Kidney glomerular epithelial cell (primary cell): ENCODE measurements at places on chromosomes 3 and 15.

DNA sequence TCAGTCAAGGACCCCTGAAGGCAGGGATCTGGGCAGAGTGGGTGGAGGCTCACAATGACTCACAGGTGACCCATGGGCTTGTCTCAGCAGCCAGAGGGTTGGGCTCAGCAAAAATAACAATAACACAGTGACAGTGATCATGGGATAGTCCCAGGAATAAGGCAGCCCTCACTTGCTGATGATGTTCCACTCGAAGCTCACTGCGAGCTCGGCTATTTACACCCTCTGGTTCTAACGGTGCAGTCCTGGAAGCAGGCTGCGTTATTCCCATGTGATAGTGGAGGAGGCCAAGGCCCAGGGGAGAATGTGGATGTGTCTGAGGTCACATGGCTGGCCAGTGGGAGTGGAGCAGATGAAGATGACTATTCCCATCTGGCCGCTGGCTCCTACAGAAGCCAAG lies 16.2 kb downstream of the CCDC33 start:
- DNase-seq, result no peak

DNA sequence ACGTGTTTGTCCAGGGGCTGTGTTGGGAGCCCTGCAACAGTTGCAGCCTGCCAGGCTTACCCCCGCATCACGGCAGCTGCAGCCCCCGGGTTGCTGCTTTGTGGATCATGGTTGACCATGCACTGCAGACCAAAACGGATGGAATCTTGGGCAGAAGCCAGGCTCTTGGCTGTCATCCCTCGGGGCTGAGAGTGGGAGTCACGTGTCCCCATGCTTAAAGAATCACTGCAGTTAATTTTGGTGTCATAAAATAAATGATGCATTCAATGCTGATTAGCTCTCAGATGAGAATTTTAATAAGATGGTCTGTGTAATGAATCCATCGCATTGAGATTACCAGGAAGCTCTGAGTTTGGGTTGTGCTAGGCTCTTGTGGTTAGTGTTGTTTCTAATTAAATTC lies 115.6 kb downstream of the CHDH start:
- DNase-seq, result peak; percentile 20

- no peak for DNase-seq
These were observed 20.5 kb downstream of the GALK2 start for GRCh38 chr15:49190586-49190985.

- DNase-seq, result no peak
These were observed 114.3 kb downstream of the CORO2B start for GRCh38 chr15:68693071-68693470.

DNA sequence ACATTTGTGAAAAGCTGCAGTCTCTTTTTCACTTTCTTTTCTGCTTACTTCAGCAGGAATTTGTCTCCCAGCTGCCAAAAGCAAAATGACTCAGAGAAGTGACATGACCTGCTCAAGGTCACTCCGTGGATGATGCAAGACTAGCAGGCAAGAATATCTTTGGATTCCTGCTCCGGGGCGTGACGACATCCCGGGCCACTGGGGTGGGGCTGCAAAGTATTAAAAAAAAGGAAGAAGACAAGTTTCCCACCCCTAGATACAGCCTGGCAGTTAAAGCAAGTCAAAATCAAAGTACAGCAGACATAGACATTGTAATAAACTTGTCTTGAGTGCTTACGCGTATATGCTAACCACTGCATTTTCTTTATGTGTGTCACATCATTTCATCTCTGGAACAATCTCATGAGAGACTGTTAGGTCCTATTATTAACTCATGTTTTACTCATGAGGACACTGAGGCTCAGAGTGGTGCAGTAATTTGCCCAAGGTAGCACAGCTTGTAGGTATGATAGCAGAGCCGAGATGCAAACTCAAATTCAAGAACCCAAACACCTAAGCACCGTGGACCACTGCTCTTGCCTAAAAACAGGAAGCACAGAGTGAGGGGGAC lies 485.2 kb upstream of the PROK2 start:
- peak; percentile 72 for DNase-seq

- DNase-seq, result no peak
These were observed 123.8 kb downstream of the B3GALNT1 start for GRCh38 chr3:160981217-160981938.

DNA sequence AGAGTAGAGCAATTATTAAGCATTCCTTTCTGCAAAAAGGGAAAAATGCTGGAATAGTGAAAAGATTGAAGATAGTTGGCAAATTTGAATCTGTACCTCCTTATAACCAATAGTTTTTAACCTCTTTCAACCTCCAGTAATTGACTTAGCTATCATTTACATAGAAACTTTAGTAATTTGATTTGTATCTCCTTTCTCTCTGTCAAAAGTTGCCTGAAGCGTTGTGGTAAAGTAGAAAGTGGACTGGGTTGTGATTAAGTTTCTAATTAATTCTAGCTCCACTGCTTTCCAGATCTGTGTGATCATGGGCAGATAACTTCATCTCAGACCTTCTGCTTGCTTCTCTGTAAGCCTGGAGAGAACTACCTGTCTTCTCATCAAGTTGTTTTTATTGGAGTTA lies 24.8 kb downstream of the GLCE start:
- DNase-seq, result no peak

DNA sequence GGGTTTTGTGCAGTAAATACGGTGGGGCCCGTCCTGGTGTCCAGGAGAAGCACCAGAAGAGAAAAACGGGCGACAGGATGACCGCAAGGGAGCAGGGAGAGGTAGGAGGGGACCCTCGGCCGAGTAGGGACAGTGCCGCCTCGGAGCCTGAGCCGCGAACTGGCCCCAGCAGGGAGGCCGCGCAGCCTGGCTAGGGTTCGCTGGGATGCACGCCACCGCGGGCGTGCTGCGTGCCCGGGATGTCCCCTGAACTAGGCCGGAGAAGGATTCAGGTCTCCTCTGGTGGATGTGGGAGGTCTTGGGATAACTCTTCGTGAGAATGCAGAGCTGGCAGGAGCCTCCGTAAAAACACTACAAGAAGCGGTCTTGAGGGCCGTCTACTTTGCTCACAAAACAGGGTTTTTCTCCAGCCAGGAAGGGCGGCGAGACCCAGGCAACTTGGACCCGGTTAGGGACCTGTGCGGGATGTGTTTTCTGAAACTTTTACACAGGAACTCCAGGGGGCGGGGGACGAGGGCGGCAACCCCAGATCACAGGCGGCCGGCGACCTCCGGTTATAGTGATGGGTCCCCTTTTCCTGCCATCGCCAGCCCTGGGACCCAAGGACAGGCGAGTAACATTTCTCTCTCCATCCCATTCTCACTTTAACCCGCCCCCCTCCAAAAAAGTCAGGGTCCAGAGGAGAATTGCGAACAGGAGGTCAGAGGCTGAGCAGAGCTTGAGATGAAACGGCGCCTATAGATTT lies 35.5 kb downstream of the NR2F2 start:
- DNase-seq, result no peak

GRCh38 chr15:76035593-76035992 lies 23.4 kb upstream of the NRG4 start:
- no peak for DNase-seq

DNA sequence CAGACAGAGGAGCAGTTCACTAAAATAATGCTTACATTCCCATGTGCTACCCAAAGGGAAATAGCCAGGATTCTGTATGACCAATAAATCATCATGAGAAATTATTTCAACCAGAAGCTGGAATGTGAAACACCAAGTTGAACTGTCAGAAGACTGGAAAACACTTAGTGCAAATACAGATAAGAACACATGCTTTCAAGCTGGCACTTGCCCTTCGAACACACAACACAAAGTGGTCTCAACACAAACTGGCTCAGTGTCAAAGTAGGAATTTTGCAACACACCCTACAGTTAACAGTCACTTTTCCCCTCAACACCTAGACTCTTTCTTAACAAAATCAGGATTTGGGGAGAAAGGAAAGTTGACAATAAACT lies 1.3 kb downstream of the FSD2 start:
- DNase-seq, result no peak

DNA sequence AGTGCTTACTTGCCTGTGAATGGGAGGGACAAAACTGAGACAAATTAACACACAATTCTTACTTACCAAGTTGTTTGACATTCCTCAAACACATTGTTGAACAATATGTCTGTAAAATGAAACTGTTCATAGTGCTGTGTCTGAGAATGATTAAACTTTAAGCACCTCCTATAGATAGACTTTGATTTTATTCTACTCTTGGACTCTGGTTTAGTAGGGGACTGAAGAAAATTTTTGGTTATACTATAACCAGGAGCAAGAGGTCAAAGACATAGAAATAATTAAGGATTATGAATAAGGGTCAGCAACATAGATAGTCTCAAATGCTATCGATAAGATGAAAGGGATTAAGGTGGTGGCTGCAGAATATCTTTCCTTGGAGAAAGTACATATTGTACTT lies 7.9 kb upstream of the MTFMT start:
- DNase-seq, result no peak

DNA sequence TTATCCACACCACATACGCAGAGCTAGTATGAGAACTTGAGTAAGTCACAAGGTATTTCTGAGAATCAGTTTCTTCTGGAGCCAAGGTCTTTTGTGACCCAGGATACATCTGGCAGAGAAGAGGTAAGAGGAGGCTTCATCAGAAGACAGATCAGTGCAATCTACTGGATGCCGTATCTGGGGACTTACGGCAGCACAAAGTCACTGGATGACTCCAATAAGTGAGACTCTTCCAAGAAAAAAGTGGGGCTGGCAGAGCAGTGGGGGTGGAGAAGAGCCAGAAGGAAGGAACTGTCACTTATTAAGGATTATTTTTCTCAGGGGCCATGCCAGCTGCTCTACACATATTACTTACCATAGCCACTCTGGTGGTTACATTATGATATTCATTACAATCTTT lies 31.6 kb upstream of the UBXN7 start:
- DNase-seq, result no peak

DNA sequence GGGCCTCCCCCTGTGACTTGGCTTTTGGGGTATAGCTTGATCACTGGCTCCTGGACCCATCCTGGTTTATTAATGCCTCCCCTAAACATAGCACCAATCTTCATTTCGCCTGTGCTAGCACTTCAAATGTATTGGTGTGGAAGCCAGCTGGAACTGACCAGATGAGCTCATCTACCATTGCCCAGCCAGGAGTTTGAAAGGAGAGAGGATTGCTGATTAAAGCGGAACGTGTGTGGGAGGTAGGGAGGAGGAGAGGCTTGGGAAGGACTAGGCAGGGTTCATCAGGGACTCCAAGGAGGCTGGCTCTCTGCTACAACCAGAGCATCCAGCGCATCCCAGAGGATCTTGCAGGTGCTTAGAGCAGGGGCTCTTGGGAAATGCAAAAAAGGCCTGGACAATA lies 34.4 kb upstream of the TLE3 start:
- peak; percentile 45 for DNase-seq

GRCh38 chr15:41340189-41340695 lies 7.6 kb downstream of the NUSAP1 start:
- peak; percentile 18 for DNase-seq

DNA sequence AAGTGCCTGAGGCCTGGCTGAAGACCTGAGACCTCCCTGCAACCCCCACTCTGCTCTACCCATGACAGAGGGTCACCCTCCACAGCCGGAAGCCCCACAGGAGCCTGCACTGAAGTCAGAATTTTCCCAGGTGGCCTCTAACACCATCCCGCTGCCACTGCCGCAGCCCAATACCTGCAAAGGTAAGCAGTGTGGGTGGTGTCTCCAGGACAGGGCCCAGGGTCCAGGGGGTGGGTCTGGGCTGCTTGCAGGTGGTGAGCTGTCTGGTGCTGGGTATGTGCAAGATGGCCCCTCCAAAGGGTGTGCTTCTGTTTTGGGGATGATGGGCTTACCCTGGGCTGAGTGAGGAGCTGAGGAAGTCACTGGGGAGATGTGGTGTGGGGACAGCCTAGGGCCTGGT lies 69.9 kb downstream of the FBLN2 start:
- no peak for DNase-seq

DNA sequence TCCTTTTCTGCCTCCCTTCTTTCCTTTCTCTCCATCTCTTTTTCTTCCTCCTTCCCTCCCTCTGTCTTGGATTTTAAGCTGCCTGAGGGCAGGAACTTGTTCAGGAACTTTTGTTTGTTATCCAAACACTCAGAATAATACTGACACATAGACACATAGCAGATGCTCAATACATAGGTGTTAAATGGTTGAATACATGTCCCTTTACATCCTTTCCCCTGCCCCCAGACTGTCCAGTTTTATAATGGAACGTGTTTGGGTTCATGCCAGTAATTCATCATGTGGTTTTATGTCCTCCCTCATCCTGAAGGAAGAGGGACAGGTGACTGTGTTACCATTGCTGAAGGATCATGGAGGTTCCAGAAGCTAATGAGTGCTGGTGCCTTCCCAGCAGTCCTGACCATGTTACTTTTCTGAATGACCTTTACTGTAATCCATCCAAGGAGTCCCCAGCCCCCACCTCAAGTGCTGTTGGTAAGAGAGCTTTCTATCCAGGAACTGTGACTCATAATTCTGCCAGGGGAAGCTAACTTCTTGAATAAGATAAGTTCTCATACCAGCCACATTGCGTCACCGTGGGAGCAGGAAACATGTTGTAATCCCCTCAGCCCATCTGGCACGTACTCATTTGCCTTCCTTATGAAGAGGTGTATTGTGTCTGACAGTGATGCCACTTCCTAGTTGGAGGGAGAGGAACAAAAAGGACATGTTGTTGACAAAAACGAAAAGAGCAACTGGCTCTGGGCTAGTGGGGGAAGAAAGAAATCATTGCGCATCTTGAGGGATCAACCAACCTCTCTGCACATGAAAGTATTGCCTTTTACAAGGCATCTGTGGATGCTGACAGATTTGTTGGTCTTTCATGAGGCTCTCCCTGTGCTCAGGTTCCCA lies 52.4 kb downstream of the IL1RAP start:
- peak; percentile 100 for DNase-seq

DNA sequence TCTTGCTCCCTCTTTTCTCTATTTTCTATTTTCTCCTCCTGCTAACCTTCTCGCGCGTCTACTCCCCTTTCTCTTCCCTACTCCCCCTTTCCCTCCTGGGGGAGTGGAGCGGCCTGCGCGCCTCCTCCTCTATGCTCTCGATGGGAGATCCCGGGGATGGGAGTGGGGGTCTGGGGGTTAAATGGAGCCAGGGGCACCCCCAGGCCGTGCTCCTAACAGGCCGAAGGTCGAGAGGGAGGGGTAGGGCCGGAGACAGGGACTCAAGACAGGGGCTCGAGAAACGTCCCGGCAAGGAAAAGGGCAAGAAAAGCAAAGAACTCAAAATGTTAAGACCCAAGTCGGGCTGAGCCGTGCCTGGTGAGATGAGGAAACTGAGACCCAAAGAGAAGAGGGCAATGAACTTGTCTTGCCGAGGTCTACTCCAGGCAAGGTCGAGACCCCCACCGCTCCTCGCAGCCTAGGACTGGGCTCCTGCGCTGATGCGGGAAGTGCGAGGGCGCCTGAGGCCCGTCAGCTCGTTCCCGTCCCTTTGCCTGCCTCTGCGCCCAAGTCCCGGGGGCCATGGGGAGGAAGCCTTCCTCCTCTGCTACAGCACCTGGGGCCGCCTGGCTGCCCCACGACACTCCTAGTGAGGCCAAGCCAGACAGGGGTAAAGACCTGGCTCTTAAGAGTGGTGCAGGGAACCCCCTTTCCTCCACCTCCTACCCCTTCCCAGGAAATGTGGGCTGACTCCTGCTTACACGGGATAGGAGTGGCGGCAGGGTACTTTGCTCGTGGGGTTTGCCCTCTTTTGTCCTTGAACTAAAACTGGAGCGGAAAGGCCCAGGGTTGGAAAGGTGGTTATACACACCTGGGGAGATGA lies 770 bp upstream of the MEGF11 start:
- DNase-seq, result no peak

- peak; percentile 51 for DNase-seq
These were observed at the start of gene C2CD4A for GRCh38 chr15:62066663-62067447. Gene C2CD4A, plus strand, starts transcription at chr15:62066977. Its CDS starts 637 bp downstream, at chr15:62067614.
